ENCODE measurements at places on chromosomes 5 and 9.

DNA sequence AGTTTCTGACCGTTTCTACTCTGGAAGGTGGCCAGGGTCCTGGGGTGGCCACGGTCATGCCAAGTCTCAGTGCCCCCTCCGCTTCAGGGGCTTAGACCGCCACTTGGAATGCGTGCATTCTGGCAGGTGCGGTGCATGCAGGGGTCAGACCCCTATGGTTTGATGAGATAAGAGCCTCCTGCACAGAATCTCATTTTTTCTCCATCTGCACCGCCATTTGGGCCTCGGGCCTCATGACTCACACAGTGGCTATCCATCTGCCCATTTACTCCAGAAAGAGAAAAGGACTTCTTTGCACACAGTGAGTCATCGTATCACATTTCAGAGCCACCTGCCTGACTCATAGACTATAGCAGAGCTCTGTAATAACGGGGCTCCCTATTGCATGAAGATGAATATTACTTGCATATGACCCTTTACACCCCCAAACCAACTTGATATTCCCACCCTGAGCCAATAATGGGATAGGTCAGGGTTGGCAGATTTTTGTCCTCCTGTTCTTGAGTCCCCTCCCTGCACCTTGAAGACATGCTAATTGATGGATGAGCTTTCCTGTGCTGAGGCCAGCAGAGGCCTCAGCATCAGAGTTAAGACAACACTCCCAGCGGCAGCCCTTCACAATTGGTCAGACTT, 157.4 kb downstream of the NR3C1 start:
- DNase-seq: no peak

- DNase-seq: no peak
Measured at GRCh38 chr5:20157089-20157488, 169.1 kb upstream of the CDH18 start.

GRCh38 chr5:156375895-156376495, 49.0 kb downstream of the SGCD start:
- no peak for DNase-seq

DNA sequence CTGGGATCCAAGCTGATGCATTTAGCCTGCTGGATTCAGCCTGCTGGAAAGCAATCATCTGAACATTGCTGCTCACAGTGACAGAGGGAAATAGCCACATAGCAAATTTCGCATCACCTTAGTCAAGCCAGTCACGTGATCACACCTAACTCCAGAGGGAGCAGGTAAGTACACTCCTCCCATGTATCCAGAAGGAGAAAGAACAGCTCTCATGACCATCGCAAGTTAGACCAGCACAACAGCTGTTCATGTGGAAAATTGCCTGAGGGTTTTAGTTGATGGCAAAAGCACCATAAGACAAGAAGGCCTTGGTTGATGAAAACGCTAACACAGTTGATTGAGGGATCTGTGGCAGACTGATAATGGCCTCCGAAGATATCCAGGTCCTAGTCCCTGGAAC, 34.2 kb upstream of the MYO10 start:
- no peak for DNase-seq

DNA sequence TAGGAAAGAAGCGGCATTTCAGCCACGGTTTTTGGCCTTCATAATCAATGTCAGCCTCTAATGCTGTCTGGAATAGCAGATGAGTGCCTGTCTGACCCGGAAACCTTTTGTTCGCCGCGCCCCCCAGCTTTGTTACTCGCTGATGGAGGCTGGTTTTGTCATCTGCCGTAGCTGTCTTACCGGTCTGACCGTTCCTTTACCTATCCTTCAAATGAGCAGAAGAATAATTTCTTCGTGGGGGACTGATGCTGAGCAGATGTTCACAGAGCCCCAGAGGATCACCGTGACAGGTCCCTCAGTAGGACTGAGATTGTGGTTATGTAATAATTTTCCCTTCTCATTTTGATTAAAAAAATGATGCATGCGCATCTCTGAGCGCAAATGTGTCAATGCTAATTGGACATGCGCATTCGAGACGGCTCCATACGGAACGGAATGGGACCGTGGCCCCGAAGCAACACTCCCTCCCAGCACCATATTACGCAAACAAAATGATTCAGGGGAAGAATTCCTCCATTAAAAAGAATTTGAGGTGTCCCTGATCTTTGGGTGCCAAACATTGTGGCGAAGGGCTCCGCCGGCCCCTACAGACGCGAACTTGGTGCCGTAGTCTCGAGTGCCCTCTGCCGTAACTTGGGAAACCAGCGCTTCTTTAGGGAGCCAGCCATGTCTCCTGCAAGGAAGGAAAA, 27.6 kb downstream of the TLX3 start:
- peak; percentile 29 for DNase-seq

DNA sequence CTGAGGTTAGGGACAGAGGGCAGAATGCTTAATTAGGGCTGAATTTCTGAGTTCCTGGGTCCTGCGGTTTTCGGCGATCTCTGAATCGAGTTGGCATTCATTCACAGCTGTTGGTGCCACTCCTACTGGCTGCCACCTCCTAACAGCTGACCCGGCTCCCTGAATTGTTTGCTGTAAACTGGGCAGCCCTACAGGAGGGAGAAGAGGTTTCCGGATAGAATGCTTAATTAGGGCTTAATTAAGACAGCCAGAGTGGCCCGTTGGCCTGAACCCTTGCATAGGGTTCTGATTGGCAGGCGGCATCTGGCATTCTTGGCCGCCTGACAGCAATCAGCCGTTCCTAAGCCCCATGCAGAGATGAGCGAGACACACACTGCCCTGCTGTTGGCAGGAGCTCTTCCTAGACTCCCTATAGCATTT, 25.7 kb downstream of the FRMPD1 start:
- peak; percentile 80 for DNase-seq

GRCh38 chr5:10586555-10586954, 22.7 kb downstream of the ANKRD33B start:
- DNase-seq: no peak

- no peak for DNase-seq
Measured at GRCh38 chr9:126125177-126125576, 201.5 kb upstream of the MVB12B start.

DNA sequence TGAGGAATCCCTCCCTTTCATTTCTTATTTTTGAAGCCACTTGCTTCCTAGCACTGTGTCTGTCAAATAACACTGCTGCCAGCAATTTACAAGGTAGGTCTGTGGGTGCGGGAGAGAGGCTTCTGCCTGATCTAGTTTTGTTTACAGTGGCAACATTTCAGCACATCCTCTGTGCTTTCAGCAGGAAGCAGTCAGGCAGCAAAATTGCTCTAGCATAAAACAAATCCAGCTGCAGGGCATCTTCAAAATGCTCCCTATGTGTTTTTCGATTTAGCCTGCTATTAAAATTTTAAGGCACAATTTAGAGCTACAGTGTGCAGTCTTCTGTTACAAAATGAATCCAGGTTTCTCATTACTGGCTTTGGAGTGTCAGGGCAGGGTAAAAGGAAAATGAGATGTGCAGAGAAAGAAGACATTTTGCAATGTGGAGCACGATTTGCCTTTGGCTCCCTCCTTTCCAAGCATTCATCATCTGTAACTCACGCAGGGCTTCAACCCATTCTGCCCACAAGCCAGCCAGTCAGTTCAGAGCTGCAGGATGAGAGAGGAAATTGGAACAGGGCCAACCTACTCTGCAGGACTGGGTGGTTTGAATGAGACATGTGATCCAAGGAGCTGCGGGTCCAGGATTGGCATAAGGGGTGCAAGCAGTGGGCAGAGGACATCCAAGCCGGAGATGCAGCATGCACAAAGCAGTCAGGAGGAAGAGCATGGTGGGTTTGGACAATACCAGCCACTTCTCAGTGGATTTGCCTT, 143.4 kb upstream of the APC start:
- peak; percentile 64 for DNase-seq
